ENCODE measurements at places on chromosomes 16 and 17.

GRCh38 chr16:11500700-11501346, 85.9 kb downstream of the LITAF start:
- DNase-seq = no peak

- no peak for DNase-seq
Measured at GRCh38 chr17:73278465-73279453, 17.1 kb upstream of the CPSF4L start.

DNA sequence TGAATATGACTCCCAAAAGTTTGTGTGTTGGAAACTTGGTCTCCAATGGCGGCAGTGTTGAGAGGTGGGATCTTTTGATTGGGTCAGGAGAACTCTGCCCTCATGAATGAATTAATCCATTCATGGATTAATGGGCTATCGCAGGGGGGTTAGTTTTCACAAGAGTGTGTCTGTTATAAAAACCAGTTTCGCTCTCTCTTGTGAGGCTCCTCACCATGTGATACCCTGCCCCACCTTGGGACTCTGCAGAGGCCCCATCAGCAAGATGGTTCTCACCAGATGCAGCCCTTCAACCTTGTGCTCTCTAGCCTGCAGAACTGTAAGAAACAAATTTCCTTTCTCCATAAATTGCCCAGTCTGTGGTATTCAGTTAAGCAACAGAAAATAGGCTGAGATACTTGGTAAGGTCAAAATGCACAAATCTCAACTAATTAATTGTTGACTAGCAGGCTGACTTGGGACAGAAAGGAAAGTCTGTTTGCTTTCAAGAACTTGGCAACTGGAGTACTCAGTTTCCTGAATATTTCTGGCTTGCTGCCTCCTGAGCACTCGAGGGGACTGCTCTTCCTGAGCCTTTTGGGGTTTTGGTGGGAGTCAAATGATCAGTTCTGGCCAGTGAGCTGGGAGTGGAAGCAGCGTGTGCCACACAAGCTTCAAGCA, 13.8 kb upstream of the CCL17 start:
- no peak for DNase-seq

- no peak for DNase-seq
Measured at GRCh38 chr16:21645261-21645721, 7.1 kb downstream of the IGSF6 start.

GRCh38 chr16:24853830-24854229, 8.1 kb downstream of the SLC5A11 start:
- DNase-seq = no peak

- DNase-seq = no peak
Measured at GRCh38 chr17:1608676-1609075, 20.0 kb downstream of the SLC43A2 start.

DNA sequence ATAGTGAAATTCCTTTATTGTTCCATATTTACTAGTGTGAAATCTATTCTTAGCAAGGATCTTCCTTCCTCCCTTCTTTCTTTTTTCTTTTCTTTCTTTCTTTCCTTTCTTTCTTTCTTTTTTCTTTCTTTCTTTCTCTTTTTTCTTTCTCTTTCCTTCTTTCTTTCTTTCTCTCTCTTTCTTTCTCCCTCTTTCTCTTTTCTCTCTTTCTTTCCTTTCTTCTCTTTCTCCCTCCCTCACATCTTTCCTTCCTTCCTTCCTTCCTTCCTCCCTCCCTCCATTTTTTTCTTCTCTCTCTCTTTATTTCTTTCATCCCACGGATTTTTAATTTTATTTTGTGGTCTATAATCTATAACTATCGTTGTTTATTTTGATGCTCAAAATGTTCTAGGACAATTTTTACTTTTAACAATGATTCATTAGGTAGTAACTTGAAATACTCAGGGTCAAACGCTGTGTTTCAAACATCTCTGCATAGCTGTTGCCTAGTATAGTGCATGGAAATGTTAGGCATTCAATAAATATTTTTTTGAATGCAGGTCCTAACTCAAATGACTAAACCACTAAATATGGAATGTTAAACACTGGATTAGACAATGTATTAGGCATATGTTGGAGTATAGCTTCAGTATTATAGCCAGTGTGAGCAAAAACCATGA, 178.3 kb downstream of the MAP2K6 start:
- DNase-seq = no peak

- no peak for DNase-seq
Measured at GRCh38 chr16:22815863-22816262, 1.9 kb downstream of the HS3ST2 start.

DNA sequence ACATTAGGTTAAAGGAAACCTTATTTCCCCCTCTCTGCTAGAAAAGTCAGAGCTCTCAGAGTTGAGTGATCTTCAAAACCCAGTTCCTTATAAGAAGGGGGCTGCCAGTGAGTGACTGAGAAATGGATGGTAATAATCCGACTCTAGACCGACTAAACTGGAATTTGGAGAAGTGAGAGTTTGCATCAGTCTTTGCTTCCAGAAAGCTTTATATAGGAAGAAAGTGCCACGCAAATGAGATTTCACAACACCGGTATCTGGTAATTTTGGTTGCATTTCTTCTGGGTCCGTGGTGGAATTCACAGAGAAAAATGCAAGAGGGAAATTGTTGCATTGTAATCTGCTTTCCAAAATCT, 271.4 kb downstream of the MAF start:
- DNase-seq = no peak

- DNase-seq = no peak
Measured at GRCh38 chr17:72984145-72984925, 108.2 kb downstream of the SLC39A11 start.

DNA sequence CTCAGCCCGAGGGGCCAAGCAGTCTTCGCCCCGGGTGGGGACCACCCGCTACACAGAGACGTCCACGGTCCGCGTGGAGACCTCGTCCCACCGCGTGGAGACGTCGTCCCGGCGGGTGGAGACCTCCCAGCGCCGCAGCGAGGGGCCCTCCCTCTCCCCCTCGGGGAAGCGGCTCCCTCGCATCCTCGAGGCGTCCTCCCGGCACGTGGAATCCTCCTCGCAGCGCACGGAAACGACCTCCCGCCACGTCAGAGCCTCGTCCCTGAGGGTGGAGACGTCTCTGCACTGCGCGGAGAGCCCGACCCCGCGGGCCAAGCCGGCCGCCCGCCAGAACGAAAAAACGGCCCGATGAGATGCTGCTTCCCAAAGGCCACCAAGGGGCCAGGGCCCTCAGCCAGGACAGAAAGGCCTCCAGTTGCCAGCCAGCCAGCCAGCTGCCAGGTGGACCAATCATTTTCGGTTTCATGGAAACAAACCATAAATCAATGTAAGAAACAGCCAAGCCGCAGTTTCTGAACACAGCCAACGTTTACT, 424 bp downstream of the C17orf100 start:
- peak; percentile 62 for DNase-seq

DNA sequence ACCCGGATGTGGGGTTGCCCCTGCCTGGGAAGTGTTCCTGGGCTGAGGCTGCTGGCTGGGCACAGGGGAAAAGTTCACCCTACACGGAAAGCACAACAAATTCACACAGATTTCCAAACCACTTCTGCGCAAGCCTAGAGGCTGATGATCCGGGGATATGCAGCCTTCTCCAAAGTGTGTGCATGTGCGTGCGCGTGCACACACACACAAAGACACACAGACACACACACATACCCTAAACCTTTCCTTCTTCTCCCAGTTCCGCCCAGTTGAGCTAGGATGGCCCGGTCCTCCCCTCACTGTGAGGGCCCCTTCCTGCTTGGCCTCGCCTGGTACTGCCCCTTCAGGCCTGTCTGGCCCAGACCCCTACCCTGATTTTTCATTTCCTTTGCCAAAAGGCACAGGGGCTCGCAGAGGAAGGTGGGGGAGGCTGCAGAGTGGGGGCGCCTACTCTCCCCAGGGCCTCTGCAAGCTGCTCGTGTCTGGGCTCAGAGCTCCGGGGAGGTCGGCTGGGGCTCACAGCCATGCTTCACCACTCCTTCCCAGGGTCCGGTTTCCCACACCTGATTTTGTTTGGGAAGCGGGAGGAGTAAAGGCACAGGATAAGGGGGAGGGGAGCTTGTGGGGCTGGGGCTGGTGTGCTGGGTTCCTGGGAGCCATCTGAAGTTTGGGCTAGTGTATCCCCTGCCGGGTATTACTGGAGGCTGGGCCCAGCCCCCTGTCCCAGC, 144.7 kb downstream of the ENGASE start:
- no peak for DNase-seq

DNA sequence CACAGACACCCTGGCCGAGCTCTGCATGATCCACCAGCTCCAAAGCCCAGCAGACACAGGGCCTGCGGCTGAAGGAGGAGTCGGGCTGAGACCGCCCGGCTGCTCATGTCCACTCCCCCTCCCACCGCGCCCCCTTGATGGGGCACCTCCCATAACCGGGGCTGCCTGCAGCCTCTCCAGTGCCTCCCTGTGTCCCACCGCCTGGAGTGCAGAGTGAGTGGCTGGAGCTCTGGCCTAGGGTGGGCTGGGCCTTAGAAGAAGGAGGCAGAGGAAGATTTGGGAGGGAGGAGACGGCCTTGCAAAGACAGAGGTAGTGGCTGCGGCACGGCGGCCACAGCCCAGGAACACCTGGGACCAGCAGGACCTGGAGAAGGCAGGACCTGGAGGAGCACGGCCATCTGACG, 4.0 kb downstream of the CBFA2T3 start:
- DNase-seq = no peak

DNA sequence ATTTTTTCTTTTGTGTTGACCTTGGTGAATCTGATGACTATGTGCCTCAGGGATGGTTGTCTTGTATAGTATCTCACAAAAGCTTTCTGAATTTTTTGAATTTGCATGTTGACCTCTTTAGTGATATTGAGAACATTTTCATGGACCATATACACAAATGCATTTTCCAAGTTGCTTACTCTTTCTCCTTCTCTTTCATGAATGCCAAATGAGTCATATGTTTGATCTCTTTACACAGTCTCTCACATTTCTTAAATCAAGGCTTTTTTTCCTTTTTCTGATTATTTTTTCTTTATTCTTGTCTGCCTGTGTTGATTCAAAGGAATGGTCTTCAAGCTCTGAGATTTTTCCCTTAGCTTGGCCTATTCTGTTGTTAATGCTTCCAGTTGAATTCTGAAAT, 46.6 kb upstream of the KCNJ16 start:
- DNase-seq = no peak

DNA sequence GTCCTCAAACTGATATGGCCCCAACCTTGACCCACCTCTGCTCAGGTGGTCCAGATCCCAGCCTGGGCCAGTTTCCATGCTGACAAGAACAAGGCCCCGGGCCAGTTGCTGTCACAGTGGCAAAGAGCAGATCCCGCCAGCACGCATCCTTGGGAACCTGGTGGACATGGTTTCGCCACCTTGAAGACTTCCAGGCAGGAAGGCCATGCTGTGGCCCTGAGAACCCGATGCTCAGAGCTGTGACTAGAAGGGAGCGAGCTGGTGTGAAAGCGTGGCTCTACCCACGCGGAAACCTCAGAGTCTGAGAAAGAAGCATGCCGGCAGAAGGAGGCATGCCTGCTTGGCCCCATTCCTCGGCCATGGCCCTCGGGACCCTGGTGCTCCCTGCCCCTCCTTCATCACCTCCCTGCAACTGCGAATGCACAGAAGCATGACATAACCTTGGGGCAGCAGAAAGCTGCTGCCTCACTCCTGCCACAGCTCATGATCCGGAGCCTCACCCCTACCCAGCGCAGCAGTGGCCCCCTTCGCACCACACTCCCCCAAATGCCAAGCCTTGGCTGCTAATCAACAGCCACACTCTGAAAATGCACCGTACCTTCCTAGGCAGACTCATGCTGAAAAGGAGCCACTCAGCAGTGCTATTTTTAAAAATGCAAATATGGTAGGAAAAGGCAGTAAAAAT, 33.2 kb downstream of the UBE2O start:
- no peak for DNase-seq

GRCh38 chr16:51163366-51163765, 12.3 kb upstream of the SALL1 start:
- no peak for DNase-seq

- DNase-seq = peak; percentile 47
Measured at GRCh38 chr17:59311051-59311468, 20.4 kb upstream of the YPEL2 start.

GRCh38 chr17:1083451-1084187, 86.7 kb downstream of the TIMM22 start:
- DNase-seq = no peak

DNA sequence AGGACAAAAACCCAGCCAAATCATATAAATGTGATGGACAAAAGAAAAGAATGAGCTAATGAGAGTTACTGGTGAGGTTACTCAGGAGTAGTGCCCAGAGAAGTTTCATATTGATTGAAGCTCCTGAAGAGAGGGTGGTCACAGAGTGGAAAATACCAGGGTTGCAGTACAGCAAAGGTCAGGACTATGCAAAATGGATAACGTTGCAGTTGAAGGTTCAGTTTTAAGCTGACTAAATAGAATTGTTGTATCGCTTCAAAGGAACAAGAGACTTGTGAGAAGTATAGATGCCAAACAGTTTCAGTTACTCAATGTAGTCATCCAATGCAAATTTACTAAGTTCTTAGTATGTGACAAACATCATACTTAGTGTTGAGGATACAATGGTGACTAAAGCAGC, 47.1 kb downstream of the ABCA8 start:
- peak; percentile 12 for DNase-seq

DNA sequence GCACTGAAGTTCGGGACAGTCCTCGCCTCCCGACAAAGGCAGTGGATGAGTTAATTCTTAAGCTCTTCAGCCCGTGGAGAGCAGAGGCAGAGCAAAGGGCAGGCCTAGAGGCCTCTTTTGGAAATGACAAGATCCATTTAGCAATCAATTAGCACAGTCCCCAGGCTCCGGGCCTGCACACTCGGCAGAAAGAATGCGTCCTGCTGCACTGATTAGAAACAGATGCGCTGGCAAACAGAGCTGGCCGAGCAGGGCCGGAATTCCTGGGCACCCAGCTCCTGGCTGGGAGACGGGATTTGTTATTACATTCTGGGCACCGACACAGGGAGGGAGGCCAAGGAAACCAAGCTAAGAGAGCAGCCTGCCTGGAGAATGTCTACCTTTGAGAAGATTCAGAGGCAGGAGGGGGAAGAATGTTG, 162.9 kb downstream of the COPRS start:
- DNase-seq = peak; percentile 48

GRCh38 chr16:3677994-3678393, 23.5 kb downstream of the DNASE1 start:
- no peak for DNase-seq

Data from HuH-7 (cell line).